AG04450 (cell line): ENCODE measurements at places on chromosomes 11 and 22.
A peak's percentile ranks its signal among the peaks of the same experiment; 100 is the strongest.

GRCh38 chr11:129374993-129375750, 476 bp upstream of the BARX2 start:
- no peak for DNase-seq

- DNase-seq = no peak
These were observed 2.4 kb downstream of the CCS start for GRCh38 chr11:66595245-66595904.

GRCh38 chr11:119166368-119167076, 2.0 kb upstream of the NLRX1 start:
- DNase-seq = no peak

DNA sequence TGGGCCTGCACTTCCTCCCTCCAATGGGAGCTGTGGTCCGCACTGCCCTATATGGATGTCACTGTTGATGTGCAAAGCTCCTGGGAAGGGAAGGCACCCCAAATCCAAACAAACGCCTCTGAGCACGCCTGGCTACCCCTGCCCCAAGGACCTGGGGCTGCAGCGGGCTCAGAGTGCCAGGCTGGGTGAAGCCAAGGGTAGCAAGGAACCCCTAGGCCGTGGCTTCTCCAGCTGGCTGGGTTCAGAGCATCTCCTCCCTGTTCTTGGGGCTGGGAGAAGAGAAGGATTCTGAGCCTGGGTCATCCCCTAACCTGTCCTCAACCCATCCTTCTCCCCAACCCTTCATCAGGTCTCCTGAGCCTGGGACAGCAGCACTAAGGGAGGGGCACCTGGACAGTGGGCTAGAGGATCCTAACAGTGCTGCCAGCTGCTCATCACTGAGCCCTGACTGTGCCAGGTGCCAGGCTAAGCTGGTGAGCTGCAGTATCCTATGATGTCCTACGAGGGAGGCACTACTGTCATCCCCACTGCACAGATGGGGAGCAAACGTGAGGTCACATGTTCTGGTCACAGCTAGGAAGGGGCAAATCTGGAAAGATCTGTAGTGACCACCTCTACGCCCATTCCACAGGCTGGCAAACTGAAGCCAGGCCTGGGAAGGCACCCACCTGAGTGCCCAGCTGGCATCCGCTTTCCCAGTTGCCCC, 3.0 kb downstream of the SSTR3 start:
- DNase-seq = no peak

GRCh38 chr22:20957683-20958431, 9.2 kb upstream of the AIFM3 start:
- no peak for DNase-seq

- DNase-seq = no peak
These were observed 11.4 kb downstream of the KCNJ5 start for GRCh38 chr11:128902515-128903066.

DNA sequence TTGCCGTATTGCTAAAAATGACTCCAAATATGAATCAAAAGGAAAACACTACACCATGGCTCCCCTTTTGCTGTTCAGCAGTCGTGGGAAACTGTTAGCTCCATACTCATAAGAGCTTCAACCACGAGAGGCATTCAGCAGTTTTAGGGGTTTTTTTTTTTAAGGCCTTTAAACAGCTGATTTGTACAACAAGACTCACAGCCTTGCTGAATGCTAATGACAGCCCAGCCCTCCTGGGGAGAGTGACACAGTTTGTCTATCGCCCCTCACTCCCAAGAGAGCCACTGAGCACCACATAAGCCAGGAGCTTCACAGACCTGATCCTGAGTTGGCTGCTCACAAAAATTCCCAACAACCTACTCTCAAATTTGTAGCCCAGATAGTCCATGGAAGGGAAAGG, 32.4 kb downstream of the GALNT18 start:
- no peak for DNase-seq

GRCh38 chr11:2739531-2740274, 39.9 kb upstream of the KCNQ1OT1 start:
- DNase-seq = no peak

DNA sequence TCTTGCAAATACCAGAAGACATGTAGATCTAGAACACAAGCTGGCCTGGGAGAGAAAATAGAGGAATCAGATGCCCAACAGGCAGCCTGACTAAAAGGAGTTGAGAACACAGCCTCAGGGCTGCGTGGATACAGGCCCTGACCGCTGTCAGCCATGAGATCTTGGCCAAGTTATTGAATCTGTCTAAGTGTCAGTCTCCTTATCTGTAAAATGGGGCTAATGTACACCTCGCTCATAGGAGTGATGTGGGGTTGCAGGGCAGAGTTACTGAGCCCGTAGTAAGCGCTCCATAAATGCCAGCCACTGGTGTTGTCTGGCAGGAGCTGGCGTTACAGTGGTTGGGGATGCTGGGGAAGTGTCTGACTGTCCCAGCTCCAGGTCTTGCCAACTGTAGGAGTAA, 38.4 kb upstream of the TPBGL start:
- no peak for DNase-seq

DNA sequence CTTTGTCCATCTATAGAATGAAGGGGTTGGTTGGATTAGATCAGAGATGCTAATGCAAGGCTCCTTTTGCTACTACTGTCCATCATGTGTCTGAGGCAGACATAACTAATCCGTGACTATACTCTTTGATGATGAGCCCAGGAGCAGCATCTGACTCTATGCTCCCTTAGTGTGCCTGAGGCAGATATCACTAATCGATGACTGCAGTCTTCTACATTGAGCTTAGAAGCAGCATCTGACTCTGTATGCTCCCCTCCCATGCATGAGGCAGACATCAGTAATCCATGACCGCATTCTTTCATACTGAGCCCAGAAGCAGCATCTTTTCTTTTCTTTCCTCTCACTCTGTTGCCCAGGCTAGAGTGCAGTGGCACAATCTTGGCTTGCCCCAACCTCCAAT, 4.2 kb downstream of the TCN2 start:
- DNase-seq = no peak

DNA sequence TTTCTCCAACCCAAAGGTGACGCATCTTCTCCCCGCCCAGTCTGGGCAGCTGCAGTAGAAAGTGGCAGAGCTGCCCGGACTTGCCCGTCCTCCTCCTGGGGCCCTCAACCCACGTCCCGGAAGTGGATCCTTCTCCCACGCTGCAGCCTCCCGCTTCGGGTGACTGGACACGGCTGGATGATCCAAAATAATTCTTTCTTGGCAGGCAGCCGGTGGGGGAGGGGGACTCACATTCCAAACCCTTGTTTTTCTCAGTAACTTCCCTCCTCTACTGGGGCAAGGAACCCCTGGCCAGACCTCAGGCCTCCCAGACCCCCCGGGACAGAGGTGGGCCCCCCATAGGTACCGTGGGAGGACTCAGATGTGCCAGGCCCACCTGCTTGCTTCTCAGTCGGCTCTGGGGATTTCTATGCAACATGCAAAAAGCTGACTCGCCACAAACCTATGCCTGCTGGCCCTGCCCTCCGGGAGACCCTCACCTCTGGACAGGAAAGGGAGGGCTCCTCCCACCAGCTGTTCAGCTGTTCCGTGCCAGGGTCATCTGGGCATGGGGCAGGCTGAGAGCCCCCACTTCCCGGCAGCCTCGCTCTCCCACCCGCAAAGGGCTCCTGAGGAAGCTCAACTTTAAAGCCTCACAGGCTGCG, 1.4 kb downstream of the PLXNB2 start:
- DNase-seq = peak; percentile 90

DNA sequence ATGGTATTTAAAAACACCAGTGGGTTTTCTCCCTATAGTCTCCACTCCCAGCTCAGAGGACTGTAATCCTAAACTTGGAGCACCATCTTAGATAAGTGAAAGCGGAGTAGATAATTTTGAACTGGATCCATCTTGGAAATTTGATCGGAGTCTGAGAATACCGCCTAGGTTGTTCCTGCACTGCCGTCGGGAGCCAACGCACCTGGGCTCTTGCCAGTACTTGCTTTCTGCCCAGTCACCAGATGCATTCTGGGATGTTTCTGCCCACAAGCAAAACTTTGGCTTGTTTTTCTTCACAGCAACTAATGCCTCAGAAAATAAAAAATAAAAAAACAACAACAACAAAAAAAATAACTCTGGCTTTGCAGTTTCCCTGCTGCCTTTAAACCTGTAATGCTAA, 113.0 kb upstream of the MTMR2 start:
- no peak for DNase-seq

- peak; percentile 36 for DNase-seq
These were observed at the start of gene CAVIN3 for GRCh38 chr11:6320411-6321155. Gene CAVIN3, minus strand, starts transcription at chr11:6320501. Its CDS starts 25 bp downstream, at chr11:6320476.

DNA sequence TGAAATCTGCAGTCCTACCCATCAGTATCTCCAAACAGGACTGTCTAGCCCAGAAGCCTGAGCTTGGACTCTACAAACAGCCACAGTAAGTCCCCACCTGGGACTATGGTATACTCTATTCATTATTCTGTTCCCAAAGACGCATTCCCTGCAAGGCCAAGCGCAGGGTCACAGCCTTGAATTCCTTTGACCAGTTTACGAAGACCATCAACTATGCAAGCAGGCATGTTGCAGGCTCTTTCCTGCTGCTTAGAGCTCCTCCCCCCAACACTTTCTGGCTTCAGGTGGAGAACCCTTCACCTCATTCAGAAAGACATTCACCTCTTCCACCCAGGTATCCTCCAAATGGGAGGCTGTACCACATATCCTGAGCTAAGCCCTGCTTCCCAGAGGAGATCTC, 62.5 kb downstream of the TIMP3 start:
- DNase-seq = no peak

DNA sequence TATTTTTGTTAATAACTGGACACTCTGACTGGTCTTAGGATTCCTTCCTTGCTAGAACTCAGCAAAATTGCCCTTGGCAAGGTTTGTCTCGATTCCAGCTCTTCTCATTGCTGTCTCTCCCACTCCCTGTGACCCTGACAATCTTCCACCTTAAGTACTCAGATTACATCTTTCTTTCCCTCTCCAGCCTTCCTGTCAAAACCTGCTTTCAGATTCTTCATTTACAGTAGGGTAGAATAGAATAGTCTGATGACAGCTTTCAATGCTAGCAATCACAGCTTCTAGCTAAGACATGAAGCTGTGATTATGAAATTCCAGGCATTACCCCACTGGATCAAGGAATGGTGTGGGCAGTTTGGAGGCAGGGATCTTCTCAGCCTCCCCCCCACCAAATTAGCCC, 39.2 kb upstream of the LMO2 start:
- no peak for DNase-seq

GRCh38 chr11:7901319-7901854, 29.7 kb downstream of the OR10A6 start:
- no peak for DNase-seq

DNA sequence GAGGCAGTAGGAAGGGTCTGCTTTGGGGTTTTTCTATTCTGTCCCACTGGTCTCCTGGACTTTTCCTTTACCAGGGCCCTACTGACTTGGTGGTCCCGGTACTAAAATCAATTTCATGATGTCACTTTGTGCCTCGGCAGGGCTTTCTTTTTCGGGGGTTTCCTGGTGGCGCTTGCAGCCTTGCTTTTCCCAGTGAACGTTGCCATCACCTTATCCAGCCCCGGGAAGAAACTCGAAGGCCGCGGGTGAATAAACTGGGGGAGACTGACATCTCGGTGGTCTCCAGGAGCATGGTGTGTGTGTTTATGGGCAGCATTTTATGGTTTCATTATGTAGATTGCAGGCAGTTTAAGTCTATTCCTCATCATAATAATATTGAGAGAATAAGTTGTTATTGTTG, 84.4 kb downstream of the KCNQ1 start:
- no peak for DNase-seq

DNA sequence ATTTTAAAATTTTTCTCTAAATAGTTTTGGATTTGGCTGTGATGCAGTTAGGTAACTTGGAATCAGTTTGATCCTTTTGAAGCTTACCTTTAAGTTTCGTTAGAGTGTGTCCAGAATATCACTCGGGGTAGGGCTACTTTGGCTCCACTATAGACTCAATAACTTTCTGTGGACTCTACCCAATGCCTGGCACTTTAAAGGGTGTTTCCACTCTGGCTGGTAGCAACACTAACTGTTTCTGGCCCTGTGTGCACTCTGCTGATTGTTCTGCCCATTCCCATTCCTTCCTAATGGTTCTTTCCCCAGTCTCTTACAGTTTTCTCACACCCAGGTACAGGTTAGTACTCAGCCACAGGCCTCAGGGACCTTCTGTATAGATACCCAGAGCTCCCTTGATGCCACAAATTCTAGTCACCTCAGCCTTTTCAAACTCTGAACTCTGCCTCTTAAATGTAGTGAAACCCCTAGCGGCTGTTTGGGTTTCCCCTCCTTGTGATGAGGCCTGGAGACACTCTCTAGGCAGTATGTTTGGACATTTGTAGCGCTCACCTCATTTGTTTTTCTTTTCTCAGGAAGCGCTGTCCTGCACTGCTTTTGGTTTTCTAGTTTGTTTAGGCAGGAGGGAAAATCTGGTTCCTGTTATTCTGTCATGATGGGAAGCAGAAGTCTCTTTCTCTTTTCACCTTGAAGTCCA, 16.8 kb downstream of the CUL5 start:
- no peak for DNase-seq

- no peak for DNase-seq
These were observed 12.5 kb upstream of the E2F8 start for GRCh38 chr11:19253153-19253745.

DNA sequence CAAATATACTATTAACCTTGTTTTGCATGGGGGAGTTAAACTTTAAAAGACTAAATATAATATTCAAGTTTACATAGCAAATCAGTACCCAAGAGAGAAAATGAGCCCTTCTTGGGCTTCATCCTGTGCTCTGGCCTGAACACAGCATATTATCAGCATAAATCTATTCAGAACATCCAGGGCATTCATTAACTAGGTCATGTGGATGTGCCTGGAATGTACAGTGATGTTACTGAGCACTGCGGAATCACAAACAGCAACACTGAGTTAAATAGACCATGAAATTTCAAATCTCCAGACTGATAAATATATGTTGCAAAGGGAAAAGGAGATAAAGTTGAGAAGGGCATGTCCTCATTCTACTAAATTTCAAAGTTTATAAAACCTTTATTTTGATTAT, 426.4 kb downstream of the AASDHPPT start:
- no peak for DNase-seq

- DNase-seq = no peak
These were observed 603.0 kb upstream of the CADM1 start for GRCh38 chr11:116107229-116107628.

DNA sequence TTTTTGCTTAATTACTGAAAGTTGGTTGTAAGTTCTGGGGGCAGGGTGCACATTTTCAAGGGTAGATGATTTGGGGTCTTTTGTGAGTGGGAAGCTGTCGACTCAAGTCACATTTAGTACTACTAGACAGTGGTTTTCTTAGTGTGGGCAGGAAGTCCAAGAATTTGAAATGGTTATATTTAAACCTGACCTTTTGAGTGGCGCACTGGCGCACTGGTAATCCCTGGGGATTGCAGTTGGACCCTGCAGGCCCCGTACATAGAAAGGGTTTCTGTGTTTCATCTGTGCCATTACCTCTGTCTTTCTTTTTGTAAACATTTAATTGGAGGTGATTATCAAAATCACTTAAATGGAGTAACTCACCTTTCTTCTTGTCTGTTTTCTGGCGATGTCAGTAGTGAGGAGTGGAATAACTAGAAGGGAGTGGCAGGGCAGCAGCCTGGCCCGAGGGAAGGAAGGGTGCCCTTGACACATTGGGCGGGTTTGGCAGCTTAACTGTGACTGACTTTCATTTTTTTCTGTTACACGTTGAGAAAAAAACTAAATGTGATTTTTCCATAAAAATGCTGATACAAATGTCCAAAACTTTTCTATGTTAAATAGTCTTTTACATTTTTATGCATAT, 101.8 kb upstream of the GAL start:
- DNase-seq = no peak

GRCh38 chr11:118608360-118609227, 1.2 kb downstream of the PHLDB1 start:
- no peak for DNase-seq
